ENCODE measurements at places on chromosomes 1 and 21.

DNA sequence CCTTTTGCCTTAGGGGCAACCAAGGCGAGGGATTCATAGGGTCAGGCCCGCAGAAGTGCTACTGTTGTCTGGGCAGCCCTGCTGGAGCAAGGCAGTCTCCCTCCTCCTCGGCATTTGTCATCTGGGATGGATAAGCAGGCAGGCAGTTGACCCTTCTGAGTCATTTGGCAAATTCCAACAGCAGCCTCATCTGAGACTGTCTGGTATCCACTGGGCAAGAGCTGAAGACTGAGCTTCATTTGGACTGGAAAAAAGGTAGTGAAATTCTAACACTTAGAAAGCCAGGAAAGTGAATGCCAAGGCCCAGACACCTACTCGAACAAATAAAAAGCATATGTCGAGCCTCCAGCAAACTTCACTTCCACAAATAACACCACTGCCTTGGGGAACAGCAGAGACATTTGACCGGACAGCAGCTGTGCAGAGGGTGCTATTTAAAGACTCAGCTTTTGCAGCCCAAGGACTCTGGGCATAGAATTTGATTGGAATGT is 4.0 kb upstream of the ZBTB40 start:
- no peak for DNase-seq

DNA sequence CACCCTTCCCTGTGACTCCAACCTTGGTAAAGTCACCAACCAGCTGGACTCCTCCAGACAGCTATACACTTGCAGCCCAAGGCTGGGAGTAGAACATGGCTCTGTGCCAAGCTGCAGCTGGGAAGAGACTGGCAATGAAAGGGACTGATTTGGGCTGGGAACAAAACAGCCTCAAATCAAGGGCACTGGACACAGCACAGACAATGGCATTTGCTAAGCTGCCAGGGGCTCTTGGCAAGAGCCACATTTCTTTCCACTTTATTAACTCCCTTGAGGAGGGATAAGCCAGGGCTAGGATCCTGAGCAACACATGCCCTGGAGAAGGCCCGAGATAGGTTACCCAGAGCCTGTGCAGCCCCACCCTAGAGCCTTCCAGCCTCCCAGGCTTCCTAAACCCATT is 12.0 kb downstream of the SYT11 start:
- DNase-seq = no peak

DNA sequence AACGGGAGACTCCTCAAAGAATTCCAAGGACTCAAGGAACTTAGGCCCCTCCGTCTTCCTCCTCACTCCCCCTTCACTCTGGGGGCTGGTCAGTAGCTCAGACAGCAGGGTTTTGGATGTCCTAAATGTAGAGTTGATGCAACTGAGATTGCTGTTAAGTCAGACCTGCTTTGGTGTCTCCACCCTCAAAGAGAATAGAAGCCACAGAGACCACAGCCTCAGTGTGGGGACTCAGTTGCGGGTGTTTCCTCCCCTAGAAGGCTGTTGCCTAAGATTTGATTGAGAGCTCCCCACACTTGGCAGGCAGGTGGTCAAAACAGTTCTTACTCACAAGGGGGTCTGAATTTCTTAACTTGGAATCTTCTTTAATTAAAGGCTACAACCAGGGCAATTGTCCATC is 7.6 kb downstream of the MAN1C1 start:
- DNase-seq = peak; percentile 26

DNA sequence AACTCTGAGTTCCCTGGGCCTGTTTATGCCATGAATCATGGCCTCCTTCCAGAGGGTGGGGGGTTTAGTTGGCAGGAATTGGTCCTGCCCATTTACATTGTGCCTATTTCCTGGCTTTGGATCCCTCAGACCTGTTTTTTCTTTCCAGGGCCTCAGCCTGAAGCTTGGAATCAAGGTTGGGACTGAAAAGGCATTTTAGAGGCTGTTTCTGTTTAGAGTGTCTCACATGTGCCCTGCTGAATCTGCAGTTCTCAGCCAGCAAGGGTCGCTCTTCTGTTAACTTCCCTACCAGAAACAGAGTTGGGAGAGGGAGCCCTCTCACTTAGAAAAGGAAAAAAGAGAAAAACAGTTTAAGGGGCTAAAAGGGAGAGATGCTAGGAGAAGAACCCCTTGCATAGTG is 191.1 kb downstream of the PTPRC start:
- peak; percentile 47 for DNase-seq

- DNase-seq = no peak
Measured at GRCh38 chr21:32448803-32449594, 36.5 kb downstream of the EVA1C start.

GRCh38 chr1:187692799-187693198 is 864.0 kb downstream of the PLA2G4A start:
- DNase-seq = no peak

GRCh38 chr21:44272284-44272858 is 10.7 kb upstream of the DNMT3L start:
- DNase-seq = no peak

GRCh38 chr1:9721606-9722377 is 70.3 kb downstream of the PIK3CD start:
- peak; percentile 62 for DNase-seq

- no peak for DNase-seq
Measured at GRCh38 chr1:37157634-37158033, 123.3 kb upstream of the GRIK3 start.

DNA sequence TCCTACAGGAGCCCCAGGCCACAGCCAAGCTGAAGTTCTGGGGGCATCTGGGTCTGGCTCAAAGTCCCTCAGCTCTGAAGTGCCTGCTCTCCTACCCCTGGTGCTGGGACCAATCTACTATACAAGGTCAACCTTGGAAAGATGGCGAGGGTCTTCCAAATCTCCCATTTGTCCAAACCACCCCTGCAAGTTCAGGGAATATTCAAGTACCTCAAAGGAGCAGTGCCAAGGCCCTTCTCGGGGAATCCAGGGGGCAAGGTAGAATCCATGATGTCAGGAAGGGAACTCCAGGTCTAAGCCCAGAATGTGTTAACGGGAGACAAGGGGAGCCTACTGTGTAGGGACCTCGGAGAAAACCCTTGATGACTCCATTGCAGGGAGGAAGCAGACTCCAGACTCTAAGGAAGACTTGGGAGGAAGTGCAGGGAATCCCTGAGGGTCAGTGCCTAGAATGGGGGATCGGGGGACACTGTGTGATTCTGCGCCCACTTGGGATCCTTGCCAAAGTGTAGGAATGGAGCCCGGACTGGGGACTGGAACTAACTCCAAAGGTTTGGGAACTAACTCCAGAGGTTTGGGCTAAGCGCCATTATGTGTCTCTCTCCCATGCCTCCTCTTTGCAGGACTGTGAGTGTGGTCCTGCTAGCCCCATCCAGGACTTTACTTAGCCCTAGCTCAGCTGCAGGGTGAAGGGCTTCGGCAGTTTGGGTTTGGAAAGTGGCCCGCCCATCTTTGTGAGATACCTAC is 8.7 kb downstream of the TAL1 start:
- no peak for DNase-seq

DNA sequence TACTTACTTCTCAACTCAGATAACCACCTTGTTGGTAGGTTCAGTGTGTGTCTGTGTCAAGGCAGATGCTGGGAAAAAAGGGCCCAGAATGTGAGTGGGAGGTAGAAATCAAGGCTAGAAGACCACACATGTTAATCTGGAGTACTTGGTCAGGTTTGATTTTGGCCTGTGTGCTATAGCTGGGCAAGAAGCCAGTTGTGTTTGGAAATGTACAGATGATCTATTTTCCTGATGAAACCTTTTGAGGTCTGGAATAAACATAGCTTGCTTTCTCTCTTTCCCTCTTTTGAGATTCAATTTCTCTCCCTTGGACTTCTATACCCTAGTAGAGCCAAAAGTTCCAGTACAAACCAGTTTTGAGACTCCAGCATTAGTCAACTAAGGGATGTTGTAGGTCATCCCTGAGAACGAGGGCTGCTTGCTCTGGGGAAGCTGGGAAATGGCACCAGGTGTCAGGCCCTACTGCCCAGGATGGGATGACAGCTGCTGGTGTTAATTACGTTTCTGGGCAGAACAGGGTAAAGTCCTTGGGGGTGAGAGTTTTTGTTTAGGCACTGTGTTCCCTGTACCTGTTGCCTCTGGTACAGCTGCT is 15.8 kb downstream of the MAPKAPK2 start:
- no peak for DNase-seq

DNA sequence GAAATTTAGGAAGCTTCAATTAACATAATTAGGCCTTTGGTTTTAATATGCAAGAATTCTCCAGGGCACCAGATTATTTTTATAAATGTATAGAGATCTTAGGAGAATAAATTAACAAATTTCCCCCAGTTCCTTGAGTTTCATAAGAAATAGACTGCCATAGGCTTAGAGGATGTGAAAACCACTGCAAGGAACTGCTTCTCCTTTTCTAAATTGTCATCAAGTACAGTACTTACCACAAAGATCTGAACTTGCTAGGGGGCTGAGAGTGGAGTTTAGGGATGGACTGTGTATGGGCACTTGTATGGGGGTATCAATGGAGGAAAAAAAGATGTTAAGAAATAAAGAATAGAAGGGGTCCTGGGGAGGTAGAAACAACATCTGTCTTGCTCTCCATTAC is 31.1 kb downstream of the LHX8 start:
- no peak for DNase-seq

DNA sequence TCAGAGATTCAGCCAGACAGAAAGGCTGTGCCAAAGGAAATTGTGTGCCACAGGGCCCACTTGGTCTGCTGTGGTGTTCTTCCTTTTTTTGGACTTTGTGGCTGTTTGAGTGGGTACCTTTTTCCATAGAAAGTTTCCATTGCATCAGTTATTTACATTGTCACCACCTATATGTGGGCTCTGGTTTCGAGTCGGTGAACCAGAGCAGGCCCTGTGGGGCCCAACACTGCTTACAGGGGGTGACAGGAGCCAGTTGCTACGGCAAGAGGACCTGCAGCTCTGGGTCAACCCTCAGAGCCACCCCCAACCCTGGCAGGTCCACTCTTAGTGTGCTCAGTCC is 157.0 kb upstream of the EDN2 start:
- no peak for DNase-seq

GRCh38 chr1:93519199-93519829 is 71.4 kb downstream of the FNBP1L start:
- DNase-seq = no peak

DNA sequence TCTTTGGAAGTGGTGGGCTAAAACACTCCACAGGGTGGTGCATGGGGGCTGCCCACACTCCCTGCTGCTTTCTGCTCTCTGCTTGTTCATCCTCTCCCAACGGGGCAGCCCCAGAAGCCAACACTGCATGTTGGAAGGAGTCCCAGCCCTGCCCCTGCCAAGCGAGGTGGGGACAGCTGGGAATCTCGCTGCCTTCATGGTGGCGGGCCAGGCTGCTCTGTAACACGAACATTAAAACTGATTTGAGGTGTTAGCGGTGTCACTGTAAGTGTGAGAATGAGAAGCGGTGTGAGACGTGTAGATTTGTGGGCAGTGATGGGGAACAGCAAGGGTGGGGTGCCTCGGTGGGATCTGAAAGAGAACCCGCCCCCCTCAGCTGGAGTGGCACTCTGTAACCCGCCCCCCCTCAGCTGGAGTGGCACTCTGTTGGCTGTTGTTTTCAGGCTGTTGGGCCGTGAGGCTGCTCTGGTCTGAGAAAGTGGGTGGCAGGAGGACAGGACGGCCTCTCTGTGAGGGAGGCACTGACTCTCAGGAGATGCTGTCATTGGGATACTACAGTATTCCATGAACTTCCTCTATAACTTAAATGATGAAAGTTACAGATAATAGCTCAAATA is 80.9 kb downstream of the PCBP3 start:
- DNase-seq = no peak

GRCh38 chr1:226373376-226373775 is 34.5 kb downstream of the PARP1 start:
- DNase-seq = no peak

DNA sequence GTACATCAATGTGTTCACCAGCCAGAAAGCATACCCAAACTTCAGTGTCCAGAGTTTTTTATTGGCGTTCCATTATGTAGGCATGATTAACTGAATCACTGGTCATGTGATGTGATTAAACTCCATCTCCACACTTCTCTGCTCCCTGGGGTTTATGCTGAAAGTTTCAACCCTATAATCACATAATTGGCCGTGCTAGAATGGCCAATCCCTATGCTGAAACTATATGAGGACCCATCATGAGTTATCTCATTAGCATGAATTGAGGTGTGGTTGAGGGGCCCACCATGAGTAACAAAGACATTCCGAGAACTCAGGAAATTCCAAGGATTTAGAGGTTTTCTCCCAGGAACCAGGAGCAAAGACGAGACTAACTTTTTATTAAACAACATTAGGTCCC is 31.8 kb upstream of the FBXO28 start:
- no peak for DNase-seq

DNA sequence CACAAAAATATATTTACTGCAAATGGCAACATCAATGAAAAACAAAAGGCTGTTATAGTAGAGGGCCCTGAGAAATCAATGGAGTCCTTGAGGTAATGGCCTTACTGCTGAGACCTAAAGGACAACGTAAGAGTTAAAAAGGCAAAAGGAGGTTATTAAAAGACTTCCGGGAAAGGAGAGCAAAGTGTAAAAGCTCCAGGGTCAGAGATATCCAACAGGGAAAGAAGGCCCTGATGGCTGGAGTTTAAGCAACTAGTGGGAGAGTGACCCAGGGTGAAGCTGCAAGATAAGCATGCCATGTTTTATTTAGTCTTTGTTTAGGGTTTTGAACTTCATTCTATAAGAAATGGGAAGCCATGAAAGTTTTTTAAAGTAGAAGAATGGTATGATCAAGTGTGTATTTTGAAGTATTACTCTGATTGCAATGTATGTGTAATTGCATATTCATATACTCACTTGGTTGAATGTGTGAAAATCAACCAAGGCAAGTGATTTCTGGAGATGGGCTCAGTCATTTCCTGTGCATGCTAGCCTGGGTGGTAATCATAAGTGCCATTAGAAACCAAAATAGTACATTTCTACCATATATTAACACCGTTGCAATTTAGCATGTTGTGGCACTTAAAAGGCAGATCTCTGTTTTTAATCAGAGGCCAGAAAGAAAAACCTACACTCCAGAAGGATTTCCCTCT is 5.3 kb upstream of the DPYD start:
- DNase-seq = no peak

DNA sequence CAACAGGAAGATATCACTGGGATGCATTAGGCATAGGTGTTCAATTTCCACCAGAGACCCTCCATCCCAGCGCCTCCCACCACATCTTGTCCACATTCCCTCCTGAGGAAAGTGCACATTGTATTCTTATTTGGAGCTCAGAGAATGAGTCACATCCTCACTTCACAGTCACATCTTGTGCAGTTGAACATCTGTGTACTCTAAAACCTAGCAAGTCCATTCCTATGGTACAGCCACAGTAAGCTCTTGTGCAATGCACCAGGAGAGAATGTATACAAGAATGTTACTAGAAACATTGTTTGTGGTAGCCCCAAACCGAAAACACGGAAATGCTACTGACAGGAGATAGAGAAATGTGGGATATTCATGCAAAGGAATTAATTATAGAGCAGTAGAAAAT is 1.6 kb upstream of the KDF1 start:
- DNase-seq = no peak

GRCh38 chr21:15433091-15433490 is 296.7 kb upstream of the USP25 start:
- DNase-seq = no peak

GRCh38 chr1:6109688-6110087 is 64.0 kb downstream of the KCNAB2 start:
- DNase-seq = no peak

Data from GM12865 (cell line).